ENCODE measurements at places on chromosomes 7 and 10.

DNA sequence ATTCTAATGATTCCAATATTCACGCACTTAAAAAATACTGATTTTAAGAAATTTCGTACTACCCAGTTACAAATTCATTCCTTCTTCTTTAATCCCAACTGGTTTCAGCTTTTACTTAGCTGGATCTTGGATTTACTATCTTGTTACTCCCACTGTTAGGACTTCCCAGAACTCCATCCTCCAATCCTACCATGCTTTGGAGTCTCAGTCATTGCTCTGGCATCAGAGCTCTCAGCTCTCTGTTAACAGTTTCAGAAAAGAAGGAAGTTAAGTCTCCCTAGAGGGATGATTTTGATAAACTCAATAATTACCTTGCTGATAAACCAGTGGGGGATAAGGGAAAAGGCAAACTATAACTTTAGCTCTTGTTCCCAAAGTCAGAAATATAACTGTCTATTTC is 9.5 kb downstream of the PPA1 start:
- no peak for DNase-seq

DNA sequence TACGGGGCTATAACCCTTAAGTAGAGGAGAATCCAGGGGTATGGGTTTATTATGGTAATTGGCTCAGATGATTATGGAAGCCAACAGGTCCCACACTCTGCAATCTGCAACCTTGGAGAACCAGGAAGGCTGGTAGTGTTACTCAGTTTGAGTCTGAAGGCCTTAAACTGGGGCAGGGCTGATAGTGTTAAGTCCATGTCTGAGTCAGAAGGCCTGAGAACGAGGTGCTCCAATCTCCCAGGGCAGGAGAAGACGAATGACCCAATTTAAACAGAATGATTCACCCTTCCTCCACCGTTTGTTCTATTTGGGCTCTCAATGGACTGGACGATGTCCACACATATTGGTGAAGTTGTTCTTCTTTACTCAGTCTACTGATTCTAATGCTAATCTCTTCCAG is 244.5 kb upstream of the PTER start:
- no peak for DNase-seq

- DNase-seq, result peak; percentile 16
These were observed 18.1 kb upstream of the OIT3 start for GRCh38 chr10:72875250-72876055.

GRCh38 chr7:116521046-116521664 is 3.7 kb upstream of the CAV1 start:
- no peak for DNase-seq

DNA sequence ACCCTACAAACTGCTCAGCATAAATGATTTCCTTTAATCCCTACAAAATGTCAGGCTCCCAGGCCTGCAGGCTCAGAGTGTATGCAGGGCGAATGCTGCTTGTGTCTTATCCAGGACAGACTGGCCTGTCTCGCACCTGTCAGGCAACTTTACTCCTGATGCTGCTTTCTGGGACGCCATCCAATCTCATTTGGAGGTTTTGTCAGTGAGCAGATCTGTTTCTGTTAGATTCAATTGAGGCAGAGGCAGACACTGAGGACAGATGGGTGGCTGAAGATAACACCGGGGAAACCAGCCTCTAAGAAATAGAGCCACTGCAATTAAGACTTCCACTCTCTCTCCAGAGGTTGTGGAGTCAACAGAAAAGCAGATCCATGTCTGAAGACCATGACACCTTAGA is 115.6 kb downstream of the DPP6 start:
- DNase-seq, result no peak

DNA sequence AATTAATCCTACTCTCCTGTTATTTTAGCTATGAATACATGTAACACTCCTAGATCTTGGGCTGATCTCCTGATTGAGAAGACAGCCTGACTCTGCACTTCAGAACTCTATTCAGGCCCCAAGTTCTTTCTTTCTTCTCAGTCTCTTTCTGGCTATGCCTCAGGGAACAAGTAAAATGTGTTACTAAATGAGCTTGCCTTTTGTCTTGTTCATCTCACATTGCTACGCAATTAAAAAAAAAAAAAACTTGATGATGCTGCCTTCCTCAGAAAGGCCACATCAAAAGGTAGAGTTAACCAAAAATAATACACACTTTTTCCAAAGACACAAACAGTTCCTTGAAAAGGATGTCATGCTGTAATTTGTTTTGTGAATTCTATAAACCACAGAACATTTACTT is 258.1 kb downstream of the TWIST1 start:
- DNase-seq, result no peak

DNA sequence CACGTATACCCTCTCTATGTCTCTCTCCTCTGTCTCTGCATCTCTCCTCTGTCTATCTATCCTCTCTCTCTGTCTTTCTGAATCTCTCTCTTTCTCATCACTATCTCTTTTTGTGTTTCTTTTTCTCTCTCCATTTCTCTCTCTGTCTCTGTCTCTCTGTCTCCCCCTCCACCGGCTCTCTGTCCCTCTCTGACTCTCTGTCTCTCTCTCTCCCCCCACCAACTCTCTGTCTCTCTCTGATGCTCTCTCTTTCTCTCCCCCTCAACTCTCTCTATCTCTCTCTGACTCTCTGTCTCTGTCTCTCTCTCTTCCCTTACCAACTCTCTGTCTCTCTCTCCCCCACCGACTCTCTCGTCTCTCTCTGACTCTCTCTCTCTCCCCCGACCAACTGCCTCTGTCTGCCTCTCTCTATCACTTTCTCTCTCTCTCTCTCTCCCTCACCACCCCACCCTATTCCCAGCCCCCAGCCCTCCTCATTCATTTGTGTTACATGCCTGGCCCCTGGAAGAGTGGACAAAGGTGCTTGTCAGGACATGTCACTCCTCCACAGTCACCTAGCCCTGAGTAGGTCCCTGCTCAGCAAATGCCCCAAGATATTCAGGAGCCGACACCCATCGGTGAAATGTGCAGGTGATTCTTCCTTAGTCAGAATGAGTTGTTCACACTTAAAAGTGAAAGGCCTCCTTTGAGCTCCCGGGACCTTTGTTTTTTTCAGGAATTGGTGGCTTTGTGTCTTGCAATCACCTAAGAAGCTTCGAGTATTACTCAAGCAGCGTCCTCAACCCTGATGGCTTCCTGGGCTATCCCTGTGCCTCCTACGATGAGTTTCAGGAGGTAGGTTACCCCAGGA is 13.6 kb downstream of the PNLIPRP2 start:
- no peak for DNase-seq

GRCh38 chr10:73859428-73859783 is 14.9 kb downstream of the CAMK2G start:
- no peak for DNase-seq

DNA sequence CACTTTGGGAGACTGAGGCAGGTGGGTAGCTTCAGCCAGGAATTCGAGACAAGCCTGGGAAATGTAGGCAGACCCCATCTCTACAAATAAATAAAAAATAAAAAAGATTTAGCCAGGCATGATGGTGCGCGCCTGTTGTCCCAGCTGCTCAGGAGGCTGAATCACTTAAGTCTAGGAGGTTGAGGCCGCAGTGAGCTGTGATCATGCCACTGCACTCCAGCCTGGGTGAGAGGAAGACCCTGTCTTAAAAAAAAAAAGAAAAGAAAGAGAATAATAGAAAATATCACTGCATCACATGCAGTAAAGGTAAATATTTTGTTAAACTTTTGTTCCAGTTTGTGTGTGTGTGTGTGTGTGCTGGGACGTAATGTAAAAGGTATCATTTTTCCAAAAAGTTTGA is 3.0 kb downstream of the STRIP2 start:
- DNase-seq, result no peak

DNA sequence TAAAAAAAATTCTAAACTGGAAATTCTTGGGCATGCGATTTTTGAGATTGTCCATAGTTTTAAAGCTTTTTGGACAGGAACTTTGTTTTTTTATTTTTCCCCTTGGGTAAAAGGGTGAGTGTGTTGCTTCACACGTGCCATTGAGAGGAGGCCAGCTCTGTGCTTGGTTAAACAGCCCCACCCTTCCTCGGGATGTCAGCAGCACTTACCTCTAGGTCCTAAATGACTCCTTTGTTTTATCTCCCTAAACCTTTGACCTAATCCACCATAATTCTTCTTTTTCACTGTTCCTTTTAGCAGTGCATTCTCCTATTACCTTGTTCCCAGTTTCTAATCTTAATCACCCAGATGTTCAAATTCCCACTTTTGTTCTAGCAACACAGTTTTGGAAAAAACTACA is 83.5 kb downstream of the SEMA3D start:
- DNase-seq, result no peak

GRCh38 chr7:149791-150636 is 42.4 kb upstream of the FAM20C start:
- DNase-seq, result no peak

- DNase-seq, result no peak
These were observed 1.5 kb upstream of the EBLN1 start for GRCh38 chr10:22219308-22219707.

DNA sequence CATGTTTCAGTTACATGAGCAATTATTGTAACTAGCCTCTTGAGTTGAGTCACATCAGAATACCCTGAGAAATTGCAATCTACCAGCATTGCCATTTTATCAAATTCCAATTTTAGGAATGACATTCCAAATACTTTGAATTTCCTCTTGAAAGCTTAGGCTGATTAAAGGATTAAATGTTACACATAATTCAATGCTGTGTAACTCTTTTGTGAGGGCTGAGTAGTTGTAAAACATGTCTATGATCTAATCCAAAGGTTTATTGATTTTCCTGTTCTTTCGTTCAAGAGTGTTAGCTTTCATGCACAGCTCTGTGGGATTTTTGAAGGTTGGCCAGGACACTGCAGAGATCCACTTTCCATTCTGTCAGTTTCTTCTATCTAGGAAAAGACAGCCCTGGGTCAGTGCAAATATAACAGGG is 193.1 kb downstream of the SORCS1 start:
- DNase-seq, result no peak

GRCh38 chr10:46272863-46273415 is 13.9 kb upstream of the ANTXRL start:
- DNase-seq, result no peak

DNA sequence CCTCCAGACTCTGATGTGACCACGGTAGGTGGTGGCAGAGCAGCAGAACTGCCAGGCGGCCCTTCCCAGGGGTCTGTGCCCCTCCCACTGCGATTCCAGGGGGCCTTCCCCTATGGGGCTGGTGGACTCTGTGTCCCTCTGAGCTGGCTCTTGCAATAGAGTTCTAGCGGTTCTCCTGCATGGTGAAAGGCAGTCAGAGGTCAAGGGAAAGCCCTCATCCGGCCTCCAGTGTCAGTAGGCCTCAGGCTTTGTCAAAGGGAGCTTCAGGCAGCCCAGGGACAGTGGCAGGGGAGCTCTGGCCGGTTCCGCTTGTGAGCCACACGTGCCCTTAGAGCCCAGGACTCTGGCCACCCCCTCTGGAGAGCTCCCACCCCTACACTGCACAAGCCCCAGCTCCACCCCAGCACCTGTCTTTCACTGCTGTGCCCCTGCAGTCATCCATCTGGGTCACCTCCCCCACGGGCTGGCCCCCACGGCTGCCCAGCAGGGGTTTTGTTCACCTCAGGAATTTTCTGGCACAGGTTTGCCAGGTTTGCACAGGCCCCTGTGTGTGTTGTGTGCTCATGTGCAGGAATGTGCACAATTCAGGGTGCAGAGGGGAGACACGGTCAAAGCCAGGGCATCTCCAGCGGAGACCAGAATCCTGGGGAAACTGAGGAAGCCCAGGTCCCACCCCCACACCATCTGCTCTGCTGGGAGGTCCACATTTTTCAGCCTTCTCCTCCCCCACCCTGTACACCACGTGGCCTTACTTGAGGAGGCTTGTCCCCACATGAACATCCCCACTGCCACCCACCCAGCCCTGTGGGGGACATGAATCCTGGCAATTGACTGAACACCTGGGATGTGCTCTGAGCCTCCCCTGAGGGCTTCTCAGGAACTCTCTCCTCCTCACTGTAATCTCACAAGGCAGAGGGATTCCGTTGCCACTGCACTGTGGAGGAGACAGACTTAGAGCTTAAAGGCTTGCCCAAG is 23.8 kb downstream of the C10orf105 start:
- no peak for DNase-seq

DNA sequence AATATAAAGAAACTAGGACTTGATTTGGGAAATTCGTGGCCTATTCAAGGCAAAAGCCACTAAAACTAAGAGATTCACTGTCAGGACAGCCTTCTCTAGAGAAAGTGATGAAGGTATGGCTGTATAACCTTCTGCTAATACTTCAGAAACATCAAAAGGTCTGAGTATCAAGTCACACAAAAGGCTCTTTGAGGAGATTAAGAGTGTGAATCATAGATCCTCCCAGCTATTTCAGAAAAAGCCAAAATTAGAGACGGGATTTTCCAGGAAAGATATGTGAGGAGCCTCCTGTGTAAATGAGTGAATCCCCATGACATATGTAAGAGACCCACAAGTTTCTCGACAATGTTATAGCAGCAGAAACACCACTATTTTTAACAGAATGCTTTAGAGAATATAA is 56.2 kb downstream of the UBE3C start:
- DNase-seq, result no peak

DNA sequence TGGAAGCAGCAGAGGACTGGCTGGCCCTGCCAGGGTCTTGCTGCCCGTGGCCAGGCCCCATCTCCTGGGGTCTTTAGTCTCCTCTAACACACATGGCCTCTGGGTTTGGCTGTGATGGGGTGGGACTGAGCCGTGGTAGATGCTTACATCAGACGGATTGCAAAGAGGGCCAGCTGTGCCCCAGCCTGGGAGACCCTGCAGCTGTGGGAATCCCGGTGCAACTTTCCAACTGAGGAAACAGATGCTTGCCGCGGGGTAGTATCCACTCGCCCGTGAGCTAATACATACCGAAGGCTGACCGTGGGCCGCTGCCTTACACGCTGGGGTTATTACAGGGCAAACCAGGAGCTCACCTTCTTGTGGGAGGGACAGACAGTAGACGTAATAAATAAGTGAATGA is 24.1 kb upstream of the SH2B2 start:
- no peak for DNase-seq

GRCh38 chr7:30963842-30964241 is at the start of gene GHRHR:
Gene GHRHR (plus strand): TSS chr7:30963953. CDS start chr7:30964069, 116 bp downstream.
- DNase-seq, result no peak

DNA sequence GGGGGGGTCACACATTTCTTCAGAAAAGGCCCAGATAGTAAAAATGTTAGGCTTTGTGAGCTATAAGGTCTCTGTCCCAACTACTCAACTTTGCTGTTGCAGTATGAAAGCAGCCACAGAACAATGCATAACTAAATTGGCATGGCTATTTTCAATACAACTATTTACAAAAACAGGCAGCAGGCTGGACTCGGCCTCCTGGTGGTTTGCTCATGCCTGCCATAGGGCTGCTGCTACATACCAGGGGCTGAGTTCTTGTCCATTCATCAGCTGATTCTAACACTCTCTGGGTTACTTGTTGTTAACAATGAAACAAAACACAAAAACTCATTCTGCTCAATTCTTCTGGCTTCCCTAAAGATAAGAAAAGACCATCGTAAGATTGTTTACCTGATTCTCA is 109.4 kb upstream of the ADAM12 start:
- DNase-seq, result no peak

DNA sequence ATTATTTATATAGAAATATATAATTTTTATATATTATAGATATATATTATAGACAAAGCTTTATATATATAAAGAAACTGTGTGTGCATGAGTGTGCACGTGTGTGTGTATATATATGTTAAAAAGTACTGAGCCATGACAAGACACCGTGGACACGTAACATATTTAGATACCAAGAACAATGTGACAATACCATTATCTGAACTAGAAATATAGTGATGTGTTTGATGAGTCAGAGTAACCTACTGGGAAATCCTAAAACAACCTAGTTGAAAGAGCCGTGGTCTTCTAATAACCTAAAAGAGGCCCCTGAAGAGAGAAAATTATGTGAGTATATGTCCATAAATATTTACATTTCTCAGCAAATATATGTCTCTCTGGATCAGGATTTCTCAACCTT is 50.7 kb upstream of the ITGB8 start:
- DNase-seq, result no peak
